ENCODE measurements at places on chromosomes 7 and 10.

DNA sequence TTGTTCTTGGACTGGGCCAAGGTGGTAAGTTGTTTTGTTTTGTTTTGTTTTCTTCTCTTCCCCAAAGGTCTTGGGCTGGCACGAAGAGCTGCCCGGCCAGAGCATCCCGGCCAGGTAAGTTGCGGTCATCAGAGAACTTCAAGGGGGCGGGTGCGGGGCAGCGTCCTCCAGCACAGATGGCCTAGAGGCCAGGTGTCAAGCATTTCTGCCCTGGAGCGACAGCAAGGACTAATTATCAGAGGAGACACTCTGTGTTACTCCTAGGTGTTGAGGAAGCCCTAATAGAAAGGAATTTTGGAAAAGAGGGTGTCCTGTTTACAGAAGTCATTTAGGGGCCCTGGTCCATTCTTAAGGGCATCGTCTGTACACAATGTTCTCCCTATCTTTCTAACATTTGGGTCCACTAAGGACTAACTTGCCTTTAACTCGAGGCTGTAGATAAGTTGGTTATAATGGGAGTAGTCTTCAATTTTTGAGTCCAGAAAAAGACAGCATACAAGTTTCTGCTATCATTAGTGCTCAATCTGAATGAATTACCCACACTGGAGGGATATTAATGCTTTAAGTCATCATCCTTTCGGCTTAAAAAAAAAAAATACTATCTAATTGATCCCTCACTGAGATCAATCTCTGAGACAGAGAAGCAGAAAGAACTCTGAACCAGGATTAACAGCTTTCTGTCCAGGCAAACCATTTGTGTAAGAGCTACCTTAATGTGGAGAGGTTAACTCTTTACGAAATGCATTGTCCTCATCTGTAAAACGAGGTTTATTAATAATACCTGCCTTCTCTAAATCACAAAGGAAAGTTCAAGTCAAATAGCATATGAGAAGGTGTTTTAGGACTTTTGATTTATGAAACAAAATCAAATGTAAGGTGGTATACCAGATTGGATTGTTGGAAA lies 1.5 kb downstream of the ITGB8 start:
- DNase-seq = no peak

DNA sequence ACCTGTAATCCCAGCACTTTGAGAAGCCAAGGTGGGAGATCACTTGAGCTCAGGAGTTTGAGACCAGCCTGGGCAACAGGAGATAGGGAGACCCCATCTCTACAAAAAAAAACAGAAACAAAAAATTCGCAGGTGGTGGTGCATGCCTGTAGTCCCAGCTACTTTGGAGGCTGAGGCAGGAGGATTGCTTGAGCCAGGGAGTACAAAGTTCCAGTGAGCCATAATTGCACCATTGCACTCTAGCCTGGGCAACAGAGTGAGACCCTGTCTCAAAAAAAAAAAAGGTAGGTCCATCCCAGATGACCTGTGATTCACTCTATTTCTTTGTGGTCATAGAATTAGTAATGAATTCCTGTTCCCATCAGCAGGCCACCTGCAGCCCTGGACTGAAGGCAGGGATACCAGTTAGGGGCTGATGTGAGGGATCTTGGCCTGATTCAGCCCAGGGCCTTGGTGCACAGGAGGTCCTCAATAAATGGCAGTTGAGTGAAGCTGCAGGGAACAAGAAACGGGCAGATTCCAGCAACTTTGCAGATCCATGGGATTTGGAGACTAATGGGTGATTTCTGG lies at the start of gene MYH16:
MYH16 (plus strand) TSS at position 364 of the 570 bp plus-strand sequence.
- no peak for DNase-seq

- DNase-seq = no peak
Measured at GRCh38 chr10:21337171-21337792, 188.2 kb downstream of the SKIDA1 start.

DNA sequence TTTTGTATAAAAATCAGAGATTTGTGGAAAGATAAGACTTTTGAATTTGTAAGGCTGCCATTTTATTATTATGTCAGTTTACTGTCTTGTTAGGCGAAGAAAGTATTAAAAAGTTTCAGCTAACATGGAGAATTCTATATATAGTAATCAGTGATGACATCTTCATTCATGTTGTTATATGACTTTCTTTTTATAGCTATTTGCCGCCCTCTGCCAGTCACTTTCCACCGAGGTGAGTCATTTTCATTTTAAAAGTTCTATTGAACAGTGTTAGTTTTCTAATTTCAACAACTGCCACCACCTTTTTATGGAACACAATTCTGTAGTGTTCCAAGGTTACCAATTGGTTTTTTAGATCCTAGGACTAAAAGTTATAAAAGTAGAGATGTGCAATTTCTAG lies 11.8 kb downstream of the CUTC start:
- no peak for DNase-seq

- no peak for DNase-seq
Measured at GRCh38 chr7:45156516-45157272, 897 bp upstream of the RAMP3 start.

- no peak for DNase-seq
Measured at GRCh38 chr7:44148166-44148565, 7.0 kb upstream of the MYL7 start.

- DNase-seq = peak; percentile 78
Measured at GRCh38 chr10:126090911-126091728, 194.8 kb downstream of the FANK1 start.

GRCh38 chr7:31858055-31858454 lies 171.0 kb downstream of the PPP1R17 start:
- DNase-seq = no peak

GRCh38 chr7:50226669-50227068 lies 77.8 kb upstream of the IKZF1 start:
- no peak for DNase-seq

DNA sequence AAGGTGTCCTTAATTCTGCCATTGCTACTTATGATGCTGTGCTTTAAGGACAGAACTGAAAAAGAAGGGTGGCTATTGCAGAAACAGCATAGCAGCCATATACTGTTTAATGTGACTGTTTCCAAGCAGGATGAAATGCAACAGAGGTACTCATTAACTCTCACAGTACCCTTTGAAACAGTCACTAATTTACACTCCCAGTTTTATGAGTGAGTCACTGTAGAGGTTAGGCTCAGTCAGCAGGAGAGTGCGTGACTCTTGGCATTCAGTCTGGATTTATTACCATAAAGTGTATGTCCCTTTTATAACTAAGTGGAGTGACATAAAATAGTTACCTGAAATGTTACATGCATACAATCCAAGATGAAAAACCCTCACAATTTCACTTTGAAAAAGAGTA lies 27.7 kb downstream of the ALDH18A1 start:
- DNase-seq = no peak

DNA sequence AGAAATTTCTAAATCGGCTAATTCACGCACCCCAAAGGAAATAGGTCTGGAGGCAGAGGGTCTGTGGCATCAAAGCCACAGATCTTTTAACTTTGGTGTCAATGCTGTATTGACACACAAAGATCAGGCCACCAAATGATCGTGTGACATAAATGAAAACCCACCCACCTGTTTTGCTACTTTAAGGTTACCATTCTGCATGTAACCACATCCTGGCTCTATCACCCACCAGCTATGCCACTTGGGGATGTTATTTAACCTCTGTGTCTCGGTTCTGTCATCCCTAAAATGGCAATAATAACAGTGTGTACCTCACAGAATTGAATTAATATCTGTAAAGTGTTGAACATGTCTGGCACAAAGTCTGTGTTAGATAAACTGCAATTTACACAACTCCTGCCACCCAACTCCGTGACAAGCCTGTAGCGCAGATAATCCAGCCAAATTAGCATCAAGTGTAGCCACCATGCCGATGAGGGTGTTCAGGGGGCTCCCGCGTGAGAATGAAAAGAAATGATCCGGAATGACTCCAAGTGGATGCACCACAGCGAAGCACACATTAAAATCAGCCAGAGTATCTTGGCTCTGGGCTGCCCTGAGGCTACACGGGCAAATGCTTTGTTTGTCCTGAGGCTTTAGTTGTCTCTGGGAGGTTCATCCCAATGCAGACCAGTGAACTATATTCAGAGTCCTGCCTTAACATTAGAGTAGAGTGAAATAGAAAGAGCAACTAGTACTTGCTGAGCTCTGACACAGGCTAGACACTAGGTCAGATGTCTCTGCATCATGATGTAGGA lies 158.4 kb upstream of the NEBL start:
- DNase-seq = no peak

GRCh38 chr7:22604246-22604645 lies 104.3 kb upstream of the STEAP1B start:
- no peak for DNase-seq

GRCh38 chr10:8726779-8727084 lies 672.2 kb downstream of the GATA3 start:
- DNase-seq = no peak

Data from AG04449 (cell line).